ENCODE measurements at places on chromosomes 5 and 9.

DNA sequence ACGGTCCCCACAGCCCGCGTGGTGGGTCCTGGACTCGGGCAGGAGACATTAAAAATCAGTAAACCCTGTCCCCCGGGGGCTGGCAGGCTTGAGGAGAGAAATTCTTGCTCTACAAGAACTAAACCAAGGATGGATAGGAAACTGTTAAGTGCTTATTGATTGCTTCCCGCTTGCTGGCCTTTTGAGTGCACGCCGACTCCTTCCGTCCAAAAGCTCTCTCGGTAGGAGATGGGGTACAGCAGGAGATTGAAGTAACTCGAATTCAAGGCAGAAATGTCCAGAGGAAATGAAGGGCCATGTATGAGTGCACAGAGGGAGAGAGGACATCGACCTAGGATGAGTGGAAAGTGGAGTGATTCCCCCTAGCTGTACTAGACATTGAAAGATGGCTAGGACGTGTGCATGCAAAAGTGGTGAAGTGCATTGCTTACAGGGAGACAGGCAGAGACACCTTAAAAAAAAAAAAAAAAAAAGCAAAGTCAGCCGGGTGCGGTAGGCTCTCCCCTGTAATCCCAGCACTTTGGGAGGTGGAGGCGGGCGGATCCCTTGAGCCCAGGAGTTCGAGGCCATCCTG is 923 bp downstream of the RECK start:
- DNase-seq = no peak

- no peak for DNase-seq
Observed at GRCh38 chr5:164094291-164094690, 588.9 kb downstream of the MAT2B start.

GRCh38 chr5:180138976-180139730 is 67.6 kb upstream of the RNF130 start:
- DNase-seq = no peak

DNA sequence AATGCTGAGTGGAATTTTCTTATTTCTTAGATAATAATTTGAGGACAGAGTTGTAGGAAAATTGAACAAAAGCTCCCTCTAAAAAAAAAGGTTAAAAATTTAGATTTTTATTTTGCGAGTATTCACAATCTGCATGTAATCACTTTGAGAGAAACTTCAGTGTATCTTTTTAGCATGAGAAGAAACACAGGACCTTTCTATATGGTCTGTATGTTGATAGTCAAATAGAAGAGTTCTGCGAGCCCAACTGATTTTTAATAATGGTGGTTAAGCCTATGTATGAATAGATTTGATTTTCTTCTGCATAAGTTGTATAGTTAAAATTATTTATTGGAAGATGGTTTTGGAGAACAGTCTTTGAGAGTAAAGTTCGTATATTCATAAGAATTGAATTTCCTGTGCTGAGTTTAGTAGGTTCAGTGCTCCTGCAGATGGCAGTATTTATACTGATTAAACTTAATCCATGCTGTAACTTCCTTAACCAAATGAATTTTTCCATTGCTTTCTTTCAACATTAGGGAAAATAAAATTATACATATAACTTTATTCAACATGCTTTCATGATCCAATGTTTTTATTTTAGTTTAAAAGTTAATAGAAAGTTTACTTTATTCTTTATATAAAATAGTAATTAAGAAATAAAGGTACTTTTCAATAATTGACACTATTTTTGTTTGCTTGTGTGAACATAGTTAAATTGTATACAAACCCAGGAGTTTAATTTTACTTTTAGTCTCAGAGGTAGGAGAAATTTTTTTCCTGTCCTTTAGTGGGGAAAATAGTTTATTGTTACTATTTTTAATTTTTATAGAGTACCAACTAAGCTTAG is 19.6 kb downstream of the TCERG1 start:
- DNase-seq = no peak

DNA sequence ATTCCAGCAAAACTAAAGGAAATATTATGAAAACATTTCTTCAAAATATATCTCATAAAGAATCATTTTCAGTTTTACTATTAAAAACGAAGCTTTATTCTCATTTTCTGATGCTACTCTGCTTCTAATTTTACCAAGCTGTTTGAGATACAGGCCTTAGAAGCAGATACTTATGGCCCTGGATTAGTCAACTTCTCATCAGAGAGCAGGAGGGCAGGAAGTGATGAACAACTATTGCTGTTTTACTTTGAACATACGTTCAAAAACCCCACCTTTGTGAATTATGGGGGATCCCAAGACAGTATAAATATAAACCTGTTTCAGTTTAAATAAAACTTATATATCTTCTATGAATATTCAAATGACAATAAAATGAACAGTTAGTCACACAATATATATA is 16.0 kb downstream of the MPDZ start:
- DNase-seq = no peak

- DNase-seq = no peak
Observed at GRCh38 chr9:130432362-130432761, 12.4 kb upstream of the ASS1 start.

DNA sequence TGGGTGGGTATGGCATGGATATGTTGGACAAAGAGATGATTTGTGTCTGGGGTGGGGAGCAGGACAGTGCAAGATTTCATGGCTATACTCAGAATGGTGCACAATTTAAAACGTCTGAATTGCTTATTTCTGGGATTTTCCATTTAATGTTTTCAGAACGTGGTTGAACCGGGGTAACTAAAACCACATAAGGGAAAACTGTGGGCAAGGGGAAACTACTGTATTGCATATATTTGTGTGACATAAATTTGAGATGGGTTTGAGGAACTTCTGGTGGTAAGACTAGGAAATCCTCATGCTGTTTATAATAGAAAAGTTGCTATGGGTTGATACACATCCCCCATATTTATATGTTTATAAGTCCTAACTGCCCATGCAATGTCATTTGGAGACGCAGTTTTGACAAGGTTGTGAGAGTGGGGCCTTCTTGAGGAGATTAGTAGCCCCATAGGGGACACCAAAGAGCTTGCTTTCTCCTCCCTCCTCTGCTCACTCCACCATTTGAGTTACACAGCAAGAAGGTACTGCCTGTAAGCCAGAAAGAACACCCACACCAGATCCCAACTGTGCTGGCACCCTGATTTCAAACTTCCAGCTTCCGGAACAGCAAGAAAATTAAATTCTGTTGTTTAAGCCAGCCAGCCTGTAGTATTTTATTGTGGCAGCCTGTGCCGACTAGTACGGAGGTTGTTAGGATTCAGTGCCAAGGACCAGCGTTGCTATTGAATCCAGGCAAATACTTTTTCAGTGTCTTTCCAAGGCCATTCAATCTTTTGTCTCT is 2118.9 kb downstream of the MAT2B start:
- no peak for DNase-seq

- no peak for DNase-seq
Observed at GRCh38 chr9:120846251-120846889, 3.6 kb upstream of the PSMD5 start.

- DNase-seq = no peak
Observed at GRCh38 chr5:158898185-158899177, 201.2 kb downstream of the EBF1 start.

- no peak for DNase-seq
Observed at GRCh38 chr5:175060257-175060656, 335.9 kb downstream of the MSX2 start.

- no peak for DNase-seq
Observed at GRCh38 chr9:98339987-98340800, 84.7 kb upstream of the TBC1D2 start.

DNA sequence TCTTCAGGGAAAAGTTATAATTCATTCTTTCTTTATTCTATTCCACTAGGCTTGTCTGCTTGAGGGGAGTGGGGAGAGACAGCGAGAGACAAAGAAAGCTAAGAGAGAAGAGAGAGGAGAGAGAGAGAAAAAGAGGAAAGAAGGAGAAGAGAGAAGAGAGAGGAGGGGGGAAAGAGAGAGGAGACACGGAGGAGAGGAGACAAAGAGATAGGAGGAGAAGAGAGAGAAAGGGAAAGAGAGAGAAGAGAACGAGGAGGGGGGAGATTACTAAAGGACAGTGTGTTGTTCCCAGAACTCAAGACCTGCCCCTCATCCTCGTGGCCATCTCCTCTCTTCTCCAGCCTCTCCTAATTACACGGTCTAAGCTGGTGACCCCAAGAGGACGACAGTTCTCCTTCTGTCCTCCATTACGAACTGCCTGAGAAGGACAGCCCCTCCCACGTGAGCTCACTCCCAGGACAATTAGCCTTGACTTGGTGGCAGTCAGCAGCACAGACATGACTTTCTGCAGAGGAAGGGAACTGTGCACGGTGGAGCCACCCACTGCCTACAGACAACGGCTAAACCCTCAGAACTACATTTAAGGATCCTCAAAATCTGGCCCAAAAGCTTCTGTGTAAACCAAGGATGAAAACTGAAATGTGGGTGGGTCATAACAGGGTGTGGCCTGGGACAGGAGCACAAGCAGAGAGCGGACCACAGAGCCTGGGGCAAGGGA is 99.1 kb downstream of the COL23A1 start:
- DNase-seq = no peak

- no peak for DNase-seq
Observed at GRCh38 chr5:34041247-34041972, 1.6 kb downstream of the C1QTNF3 start.

GRCh38 chr9:112755675-112756074 is 5.1 kb downstream of the SNX30 start:
- DNase-seq = no peak

GRCh38 chr5:80037366-80037765 is 2.2 kb downstream of the THBS4 start:
- DNase-seq = no peak

- DNase-seq = no peak
Observed at GRCh38 chr9:94785215-94786169, 59.0 kb downstream of the AOPEP start.

DNA sequence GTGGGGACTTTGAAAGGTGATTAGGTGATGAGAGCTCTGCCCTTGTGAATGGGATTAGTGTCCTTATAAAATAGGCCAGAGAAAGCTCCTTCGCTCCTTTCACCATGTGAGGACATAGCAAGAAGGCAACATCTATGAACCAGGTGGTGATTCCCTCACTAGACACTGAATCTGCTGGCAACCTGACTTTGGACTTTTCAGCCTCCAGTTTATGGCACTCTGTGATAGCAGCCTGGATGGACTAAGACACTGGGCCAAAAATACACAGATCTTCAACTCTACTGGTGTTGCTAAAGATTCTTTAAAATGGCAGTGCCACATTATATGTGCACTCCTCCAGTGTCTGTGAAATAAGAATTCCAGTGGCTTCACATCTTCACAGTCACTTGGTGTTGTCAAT is 41.2 kb upstream of the COL15A1 start:
- no peak for DNase-seq

GRCh38 chr9:22211588-22212360 is 202.7 kb upstream of the CDKN2B start:
- no peak for DNase-seq

- DNase-seq = no peak
Observed at GRCh38 chr9:35529161-35529823, 39.4 kb downstream of the RUSC2 start.

DNA sequence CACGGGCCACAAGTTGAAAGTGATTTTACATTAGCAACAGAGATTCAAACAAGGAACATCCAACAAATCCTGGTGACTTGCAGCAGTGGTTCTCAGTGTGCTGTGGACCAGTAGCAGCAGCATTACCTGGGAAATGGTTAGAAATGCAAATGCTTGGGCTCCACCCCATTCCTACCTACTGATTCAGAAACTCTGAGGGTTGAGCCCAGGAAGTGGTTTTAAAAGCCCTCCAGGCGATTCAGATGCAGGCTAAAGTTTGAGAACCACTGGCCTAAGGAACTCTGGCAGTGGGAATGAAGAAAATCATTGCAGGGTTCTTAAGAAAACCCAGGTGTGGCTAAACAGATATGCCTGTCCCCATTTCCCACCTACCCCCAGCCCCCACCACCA is 398.8 kb downstream of the ENC1 start:
- DNase-seq = no peak

DNA sequence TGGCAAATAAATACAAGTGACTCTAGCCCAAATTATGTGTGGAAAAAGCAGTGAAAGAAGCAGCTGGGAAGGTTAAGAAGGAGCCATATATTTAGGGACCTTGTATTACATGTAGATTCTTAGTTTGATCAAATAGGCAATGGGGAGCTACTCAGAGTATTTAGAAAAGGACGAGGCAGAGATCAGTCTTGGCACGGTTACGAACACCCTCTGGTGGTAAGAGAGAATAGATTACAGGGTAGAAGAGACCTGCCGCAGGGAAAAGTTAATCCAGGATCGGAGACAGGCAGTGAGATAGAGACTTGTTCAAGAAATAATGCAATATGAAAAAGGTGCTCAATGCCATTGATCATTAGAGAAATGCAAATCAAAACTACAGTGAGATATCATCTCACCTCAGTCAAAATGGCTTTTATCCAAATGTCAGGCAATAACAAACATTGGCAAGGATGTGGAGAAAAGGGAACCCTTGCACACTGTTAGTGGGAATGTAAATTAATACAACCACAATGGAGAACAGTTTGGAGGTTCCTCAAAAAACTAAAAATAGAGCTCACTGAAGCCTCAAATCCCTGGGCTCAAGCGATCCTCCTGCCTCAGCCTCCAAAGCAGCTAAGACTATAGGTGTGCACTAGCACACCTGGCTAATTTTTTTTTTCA is 12.0 kb downstream of the INIP start:
- DNase-seq = no peak

DNA sequence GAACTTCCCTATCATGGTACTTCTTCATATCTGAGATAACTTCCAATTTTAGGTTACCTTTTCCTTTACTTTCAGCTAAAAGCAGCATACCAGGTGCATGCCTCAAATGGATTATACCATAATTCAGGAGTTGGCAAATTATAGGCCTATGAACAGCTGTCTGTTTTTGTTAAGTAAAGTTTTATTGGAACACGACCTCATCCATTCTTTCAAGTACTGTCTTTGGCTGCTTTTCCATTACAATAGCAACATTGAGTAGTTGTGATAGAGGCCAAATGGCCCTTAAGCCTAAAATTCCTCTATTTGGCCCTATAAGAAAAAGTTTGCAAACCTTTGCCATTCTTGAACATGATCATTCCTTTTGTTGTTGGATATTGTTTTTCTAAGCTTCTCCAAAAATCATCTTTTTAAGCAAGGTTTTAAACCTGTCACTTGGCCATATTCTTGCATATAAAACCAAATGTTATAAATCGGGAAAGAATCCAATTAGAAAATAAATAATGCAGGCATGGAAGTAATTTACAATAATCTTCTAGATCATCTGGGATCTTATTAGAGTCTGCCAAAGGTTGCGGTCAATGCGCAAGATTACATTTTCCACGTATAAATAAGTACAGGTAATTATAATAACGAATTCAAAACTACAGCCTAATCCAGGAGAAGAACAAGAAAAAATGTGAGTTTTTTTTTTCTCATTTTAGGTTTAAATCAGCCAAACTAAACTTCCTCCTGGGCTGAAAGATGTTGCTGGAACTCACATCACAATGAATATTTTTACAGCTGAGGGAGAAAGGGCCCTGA is 226.5 kb upstream of the ANKRD55 start:
- DNase-seq = no peak

- no peak for DNase-seq
Observed at GRCh38 chr5:172473427-172473826, 19.1 kb upstream of the SH3PXD2B start.

Measured in stimulated activated effector memory CD8-positive, alpha-beta T cell treated with anti-CD3 and anti-CD28 coated beads, Interleukin-12 subunit alpha, Interleukin-12 subunit beta, amount 100 ng/mL, for 72 hours (primary cell).